ENCODE measurements at places on chromosomes 7 and 10. TPM values are rescaled to one million over a fixed set of nuclear protein-coding genes. Genes with fewer than 3 reads are reported as not detected.

Gene JCAD
- 10.4 TPM for polyA plus RNA-seq

Gene LIPN
- not detected for polyA plus RNA-seq

Gene NCF1
- polyA plus RNA-seq: 0.99 TPM

Gene SPDYE9
- not detected for polyA plus RNA-seq

Gene PLAU
- polyA plus RNA-seq: 3.3 TPM

Gene NRAP
- 301 TPM for polyA plus RNA-seq

Gene DDX21
- 40.2 TPM for polyA plus RNA-seq

Gene MYO3A
- not detected for polyA plus RNA-seq

Gene GRID2IP
- polyA plus RNA-seq: 0.01 TPM

Gene NOLC1
- 37.5 TPM for polyA plus RNA-seq

Gene MYL10
- not detected for polyA plus RNA-seq

Gene LRRN3
- 0.89 TPM for polyA plus RNA-seq

Gene FAM25A
- polyA plus RNA-seq: not detected

Gene OSBPL3
- 1.5 TPM for polyA plus RNA-seq
